Stimulated activated CD4-positive, alpha-beta T cell treated with anti-CD3 and anti-CD28 coated beads, TNF-alpha, amount 100 ng/mL, for 4 hours (primary cell): ENCODE measurements at places on chromosomes 7 and 10.

DNA sequence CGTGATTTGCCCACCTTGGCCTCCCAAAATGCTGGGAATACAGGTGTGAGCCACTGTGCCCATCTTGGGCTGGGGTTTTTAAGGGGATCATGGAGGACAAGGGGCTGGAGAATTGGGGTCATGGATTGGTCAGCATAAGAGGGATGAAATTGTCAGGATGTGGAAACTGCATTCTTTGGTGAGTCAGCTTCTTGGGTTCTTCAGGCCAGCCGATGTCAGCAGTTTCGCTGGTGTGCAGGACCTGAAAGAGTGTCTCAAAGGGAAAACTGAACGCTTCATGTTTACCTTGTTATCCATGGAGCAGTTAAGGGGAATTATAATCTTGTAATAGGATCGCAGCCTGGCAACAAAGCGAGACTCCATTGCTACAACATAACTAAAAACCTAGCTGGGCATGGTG lies 13.0 kb downstream of the GALNT17 start:
- DNase-seq = no peak

DNA sequence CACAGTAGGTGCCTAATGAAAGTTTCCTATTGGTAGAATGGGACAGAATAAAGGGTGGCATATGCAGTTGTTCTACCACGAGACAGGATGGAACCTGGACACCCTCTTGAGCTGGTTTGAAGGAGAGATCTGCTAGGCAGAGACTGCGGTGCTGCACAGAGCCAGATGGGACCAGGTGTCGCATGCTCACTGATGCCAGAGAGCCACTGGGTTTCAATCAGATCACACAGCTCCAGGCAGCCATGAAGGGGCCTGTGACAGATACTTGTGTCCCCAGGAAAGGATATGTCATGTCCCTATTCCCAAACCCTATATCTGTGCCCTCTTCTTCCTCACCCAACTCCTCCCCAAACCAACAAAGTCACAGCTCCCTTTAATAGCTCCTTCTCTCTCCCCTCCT lies 235.7 kb downstream of the PRPF18 start:
- no peak for DNase-seq

DNA sequence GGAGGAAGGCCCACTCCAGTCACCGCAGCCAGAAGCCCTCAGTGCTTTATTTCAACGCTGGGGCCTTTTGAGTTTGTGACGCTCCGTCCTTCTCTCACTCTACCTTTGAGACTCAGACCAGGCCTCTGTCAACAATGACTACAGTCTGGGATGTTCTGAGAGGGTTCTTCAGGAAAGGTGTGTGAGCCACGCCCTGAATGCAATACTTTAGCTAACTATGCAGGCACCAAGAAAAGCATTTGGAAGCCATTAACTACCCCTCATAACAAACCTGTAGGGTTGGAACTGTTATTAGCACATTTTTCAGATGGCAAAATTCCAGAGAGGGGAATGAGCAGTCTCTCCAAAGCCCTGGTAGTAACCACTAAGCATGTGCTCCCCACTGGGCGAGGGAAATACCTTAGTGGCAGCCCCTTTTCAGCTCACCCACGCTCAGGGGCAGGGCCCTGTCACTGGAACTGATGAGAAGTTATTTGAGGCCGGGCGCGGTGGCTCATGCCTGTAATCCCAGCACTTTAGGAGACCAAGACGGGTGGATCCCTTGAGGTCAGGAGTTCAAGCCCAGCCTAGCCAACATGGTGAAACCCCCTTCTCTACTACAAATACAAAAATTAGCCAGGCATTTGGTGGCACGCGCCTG lies 5.7 kb upstream of the ARPC1B start:
- no peak for DNase-seq

GRCh38 chr7:80699045-80699638 lies 60.7 kb downstream of the CD36 start:
- DNase-seq = no peak

GRCh38 chr10:85647741-85648140 lies 718.9 kb downstream of the GRID1 start:
- DNase-seq = no peak

- no peak for DNase-seq
These were observed 202.3 kb upstream of the LRRN3 start for GRCh38 chr7:110888641-110889040.

DNA sequence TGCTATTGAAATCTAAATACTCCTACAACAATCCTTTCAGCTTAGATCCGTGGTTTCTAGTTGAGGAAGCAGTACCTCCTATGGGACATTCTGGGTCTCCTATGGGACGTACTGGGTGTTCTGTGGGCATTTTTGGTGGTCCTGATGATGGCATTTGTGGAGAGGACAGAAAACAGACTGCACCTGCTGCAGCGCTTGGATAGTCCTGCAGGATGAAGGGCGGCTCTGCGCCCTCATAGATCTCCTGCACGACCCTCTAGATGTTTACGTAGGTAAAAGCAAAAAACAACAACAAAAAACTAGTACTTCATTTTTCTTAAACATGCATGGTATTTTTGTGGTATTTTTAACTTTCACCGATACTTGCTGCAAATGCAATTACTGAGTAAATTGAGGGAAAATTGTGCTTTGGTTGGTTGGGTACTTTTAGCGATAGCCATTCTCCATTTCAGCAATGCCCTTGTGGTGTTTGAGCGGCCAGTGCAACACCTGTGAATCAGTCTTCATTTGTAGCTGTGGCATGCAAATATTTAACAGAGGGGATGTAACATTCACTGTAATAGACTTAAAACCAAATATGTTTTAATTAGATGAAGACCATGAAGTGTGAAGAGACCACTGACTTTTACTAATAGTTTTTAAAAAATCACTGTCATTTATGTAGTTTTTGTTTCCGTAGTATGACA lies 461.2 kb downstream of the SDK1 start:
- no peak for DNase-seq

DNA sequence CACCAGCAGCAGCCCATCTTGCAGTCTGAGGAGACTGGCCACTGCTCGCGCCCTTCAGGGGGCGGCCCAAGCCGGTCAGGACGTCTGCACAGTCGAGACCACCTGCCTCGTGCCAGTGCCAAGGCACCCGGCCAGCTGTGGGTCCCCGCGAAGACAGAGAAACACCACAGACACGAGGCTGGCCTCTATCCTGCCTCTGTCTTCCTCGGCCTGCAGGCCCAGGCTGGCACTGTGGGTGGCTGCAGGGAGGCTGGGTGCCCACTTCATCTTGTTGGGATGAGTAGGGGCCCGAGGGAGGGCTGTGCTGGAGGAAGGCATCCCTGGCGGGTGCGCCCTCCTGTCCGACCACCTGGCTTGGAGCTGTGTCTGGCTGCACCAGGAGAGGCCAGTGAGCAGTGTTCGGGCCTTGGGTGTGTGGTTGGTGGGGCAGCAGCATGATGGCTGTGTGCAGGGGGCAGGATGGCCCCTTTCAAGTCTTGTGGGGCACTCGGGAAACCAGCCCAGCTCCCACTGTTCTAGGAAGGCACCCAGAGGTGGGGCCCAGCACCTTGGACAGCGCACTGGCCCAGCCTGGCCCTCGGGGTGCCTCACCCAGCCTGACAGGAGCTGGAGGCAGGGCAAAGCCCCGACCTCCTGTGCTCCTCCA lies 7.3 kb downstream of the DPYSL4 start:
- DNase-seq = no peak
